ENCODE measurements at places on chromosomes 13 and 19.

DNA sequence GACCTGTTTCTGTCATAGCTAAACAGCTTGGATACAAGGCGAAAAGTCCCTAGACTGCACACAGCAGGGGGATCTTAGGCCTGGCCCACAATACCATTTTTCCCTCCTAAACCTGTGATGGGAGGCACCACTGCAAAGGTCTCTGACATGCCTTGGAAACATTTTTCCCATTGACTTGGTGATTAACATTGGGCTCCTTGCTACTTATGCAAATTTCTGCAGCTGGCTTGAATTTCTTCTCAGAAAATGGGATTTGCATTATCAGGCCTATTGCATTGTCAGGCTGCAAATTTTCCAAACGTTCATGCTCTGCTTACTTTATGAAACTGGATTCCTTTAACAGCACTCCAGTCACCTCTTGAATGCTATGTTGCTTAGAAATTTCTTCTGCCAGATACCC is 136.2 kb upstream of the TSHZ3 start:
- no peak for DNase-seq

DNA sequence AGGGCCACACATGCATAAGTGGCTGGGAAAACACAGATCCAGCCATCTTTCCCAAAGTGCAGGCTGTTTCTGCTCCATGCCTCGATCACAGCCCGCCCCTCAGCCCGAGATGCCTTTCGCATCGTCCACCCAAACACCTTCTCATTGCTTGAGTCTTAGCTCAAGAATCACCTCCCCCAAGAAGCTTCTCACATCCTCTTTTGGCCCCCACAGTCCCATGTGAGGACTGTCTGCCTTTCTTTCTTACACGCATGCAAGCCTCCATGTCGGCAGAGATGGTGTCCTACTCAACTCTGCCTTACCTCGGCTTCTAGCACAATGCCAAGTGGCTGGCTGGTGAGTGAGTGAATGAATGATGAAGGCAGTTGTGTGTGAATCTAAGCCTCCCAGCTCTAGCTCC is 18.1 kb upstream of the GSX1 start:
- DNase-seq = no peak

DNA sequence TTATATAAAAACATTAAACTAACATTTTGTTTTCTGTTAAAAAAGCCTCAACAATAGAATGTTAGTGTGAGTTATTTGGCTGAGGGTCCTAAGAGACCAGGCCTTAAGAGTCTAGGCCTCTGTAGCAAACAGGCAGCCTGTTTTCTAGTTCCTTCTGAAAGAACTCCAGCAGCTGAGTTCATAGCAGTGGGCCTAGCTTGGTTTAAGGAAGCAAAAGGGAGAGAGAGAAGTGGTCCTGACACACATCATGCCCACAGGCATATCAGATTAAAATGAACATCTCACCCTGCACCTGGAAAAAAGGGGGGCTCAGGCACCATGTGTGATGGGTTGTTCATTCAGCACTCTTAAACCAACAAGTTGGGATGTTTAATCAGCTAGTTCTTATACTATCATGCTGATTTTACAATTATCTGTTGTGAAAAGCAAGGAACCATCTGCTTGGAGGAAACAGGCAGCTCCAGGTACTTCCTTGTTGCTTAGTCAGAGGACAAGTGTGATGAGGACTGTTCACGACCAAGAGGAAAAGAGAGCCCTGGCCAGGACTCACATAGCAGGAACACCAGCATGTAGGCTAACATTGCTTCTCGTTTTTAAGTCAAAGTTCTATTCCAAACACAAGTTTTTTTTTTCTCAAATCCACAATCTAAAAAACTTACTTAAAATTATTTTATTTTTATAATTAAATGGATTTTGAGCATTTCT is 81.3 kb upstream of the FRY start:
- peak; percentile 13 for DNase-seq

- no peak for DNase-seq
These were observed 88.1 kb downstream of the SLC7A1 start for GRCh38 chr13:29507356-29507755.

DNA sequence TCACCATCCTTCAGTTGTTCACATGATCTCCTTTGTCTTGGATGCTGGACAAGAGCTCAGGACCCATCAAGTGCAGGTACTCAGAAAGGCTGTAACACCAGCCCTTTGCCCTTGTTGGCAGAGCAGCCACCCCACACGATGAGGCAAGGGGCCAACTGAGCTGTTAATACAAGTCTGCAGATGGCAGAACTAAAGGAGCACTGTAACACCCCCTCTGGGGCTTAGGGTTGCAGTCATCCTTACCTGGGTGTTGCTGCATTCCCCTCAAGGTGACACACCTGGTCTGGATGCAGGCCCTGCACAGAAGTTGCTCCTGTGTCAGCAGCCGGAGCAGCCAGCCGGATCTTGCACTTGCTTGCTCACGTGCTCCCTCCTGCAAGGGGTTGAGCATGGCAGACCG is 52.0 kb downstream of the STARD13 start:
- DNase-seq = no peak

DNA sequence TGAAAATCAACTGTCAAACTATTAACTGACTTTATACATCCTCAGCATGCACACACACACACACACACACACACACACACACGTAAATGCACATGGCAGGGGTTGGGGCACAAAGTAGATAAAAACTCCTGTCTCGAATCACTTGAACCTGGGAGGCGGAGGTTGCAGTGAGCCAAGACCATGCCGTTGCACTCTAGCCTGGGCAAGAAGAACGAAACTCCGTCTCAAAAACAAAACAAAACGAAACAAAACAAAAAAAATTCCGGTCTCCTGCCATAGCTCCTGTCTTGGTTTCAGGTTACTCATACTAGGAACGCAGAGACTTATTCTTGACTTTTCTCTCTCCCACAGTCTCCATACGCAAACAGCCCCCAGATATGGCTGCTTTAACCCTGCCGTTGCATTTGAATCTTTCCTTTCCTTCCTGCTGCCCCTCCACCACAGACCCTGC is 148.9 kb downstream of the SHISA2 start:
- no peak for DNase-seq

GRCh38 chr13:111036665-111037064 is 78.4 kb upstream of the ARHGEF7 start:
- no peak for DNase-seq

GRCh38 chr19:42252365-42253244 is 2.3 kb downstream of the ERF start:
- DNase-seq = no peak

DNA sequence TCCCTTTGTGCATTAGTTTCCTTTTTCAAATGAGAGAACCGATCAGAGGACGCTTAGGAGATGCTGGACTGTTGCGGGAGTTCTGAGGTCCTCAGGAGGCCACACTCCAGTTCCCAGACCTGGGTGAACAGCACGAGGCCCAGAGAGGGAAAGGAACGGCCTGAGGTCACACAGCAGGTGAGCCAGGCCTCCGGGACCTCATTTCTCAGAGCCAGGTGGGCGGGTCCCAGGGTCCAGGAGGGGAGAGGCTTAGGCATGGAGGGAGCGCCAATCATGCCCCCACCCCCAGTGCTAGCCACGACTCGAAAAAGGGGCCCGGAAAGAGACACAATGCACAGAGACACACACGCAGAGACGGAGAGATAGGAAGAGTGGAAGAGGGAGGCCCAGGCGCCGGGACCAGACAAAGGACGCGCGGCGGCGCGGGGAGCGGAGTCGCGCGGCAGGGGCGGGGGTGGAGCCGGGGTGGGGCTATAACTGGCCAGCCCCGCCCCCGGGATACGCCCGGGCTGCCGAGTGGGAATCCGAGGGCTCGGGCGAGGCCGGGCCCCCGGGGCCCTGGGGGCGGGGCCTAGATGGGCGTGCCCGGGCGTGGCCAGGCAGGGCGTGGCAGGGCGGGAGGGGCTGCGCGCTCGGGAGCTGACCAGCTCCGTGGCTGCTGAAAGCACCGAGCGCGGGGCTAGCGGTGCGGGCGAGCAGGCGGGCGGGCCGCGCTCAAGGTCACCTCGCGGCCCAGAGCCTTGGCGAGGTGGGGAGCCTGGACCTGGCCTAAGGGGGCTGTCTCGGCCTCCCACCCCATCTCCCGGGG is 1.6 kb downstream of the ELAVL3 start:
- no peak for DNase-seq

- DNase-seq = no peak
These were observed 412 bp downstream of the ZNF528 start for GRCh38 chr19:52398081-52398441.

GRCh38 chr19:8607386-8607785 is 3.1 kb downstream of the ADAMTS10 start:
- DNase-seq = no peak

DNA sequence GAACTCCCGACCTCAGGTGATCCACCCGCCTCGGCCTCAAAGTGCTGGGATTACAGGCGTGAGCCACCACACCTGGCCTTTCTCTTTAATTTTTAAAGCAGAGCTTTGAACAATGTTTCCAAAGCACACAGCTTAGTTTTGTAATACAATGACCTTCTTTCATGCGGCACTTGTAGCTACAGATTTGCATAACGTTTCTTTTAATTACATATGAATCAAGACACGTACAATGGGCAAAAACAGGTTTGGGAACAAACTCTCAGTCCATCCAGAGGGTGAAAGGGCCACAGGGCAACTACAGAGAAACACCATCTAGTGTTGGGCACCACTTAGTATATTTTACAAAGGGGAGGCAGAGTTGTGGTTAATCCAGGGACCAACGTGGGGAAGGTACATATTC is 19.0 kb upstream of the S1PR4 start:
- no peak for DNase-seq

GRCh38 chr13:113753171-113753570 is 5.9 kb upstream of the TMEM255B start:
- DNase-seq = no peak

- DNase-seq = no peak
These were observed 22.5 kb downstream of the OR10H4 start for GRCh38 chr19:15971224-15971780.

DNA sequence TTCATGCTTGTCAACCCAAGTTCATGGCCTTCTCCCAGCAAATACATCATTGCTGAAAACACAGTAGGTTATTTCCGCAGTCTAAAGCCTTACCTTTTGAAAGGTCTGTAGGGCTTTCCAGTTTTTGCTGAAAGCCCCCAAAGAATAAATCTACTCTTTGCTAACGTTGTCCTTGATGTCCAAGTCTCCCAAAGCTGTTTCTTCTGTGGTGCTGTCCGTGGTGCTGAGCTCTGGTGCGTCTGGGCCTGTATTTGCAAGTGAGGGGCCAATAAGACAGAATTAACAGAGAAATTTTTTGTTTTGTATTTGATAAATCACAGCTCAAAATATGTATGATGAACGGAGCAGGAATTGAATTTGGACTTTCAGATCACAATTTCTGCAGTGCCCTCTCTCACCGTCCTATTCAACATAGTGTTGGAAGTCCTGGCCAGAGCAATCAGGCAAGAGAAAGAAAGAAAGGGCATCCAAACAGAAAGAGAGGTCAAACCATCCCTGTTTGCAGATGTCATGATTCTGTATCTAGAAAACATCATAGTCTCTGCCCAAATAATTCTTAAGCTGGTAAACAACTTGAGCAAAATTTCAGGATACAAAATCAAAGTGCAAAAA is 9.8 kb upstream of the LGALS16 start:
- DNase-seq = no peak

GRCh38 chr13:109309625-109310363 is 476.6 kb downstream of the IRS2 start:
- no peak for DNase-seq

DNA sequence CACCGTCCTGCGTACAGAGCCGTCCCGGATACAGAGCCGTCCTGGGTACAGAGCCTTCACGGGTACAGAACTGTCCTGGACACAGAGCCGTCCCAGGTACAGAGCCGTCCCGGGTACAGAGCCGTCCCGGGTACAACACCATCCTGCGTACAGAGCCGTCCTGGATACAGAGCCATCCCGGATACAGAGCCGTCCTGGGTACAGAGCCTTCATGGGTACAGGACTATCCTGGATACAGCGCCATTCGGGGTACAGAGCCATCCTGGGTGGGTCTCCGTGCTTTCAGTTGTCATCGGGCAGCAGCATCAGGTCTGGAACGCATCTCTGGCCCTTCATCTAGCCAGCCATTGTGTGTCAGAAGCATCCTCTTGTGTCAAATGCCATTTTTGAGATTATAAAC is 222.3 kb upstream of the SOX1 start:
- DNase-seq = no peak

GRCh38 chr19:35433448-35433847 is 14.6 kb upstream of the FFAR2 start:
- no peak for DNase-seq

DNA sequence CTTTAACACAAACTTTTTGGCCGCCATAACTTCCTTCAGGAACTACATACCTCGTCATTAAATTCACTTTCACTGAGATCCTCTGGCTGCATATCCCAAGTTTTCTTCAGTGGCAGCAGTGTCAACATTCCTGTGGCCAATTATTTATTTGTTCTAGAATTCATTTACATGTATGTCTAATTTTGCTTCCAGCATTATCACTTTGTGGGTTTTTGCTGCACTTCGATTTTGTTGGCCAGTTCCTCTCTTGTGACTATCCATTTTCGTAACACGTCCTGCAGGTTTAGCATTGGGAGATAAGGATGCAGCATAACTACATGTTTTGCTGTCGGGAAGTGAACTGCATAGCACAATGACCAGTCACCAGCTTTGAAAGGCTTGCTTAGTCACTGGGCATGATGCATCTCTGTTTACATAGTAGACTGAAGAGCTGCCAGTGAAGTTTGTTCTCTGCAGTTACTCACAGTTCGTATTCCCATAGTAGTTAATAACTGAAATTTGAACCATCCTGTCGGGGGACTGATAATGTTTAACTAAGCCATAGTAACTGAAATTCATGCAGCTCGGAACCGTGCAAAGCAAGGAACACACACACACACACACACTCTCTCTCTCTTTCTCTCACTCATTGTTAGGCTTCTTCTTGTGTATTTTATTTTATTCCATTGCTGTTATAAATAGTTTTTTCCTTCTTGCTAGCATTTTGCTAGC is 28.3 kb downstream of the ZNF507 start:
- DNase-seq = no peak

DNA sequence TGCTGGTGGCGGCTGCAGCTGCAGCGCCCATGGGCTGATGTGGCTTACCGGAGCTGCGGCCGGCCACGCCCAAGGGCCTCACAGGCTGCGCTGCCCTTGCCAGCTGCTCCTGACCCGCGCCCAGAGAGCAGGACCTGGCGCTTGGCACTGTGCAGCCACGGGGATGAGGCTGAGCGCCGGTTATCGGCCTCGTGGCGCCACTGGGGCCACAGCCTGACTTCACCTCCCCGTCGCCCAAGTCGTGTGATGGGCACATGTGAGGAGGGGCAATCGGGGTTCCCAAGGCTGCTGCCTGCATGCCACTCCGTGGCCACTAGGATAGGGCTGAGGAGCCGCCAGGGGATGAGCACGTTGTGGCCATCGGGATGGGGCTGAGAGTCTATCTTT is 77.2 kb upstream of the PABPC3 start:
- DNase-seq = no peak

DNA sequence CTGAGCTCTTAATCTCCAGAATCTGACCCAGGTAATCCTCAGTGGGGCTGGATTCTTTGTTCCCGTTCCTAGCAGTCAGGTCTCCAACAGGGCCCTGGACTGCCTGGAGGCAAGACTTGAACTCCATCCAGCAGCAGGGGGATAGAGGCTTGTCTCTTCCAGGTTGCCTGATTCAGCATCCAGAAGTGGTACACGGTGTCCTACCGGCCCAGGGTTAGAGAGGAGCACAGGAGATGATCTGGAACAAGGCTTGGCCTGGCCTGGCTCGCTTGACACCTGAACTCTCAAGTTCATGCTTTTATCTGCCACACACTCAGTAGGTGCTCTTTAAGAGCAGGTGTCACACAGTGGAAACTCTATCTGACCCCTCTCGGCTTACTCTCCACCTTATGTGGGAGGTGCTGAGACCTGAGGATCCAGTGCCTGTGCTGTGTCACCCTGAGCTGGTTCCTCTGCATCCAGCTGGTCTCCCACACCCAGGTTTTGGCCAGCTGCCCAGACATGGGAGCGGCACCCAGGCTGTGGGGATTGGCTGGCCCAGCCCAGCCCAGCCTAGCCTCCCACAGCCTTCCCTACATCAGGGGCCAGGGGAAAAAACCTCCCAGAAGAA is at the start of gene CYP4F3:
CYP4F3 (plus strand) TSS at position 604 of the 610 bp plus-strand sequence. CDS start 519 bp downstream, outside the sequence.
- peak; percentile 29 for DNase-seq
